Stimulated activated CD4-positive, alpha-beta T cell treated with anti-CD3 and anti-CD28 coated beads, Interleukin-4, amount 100 ng/mL, for 1 hour (primary cell): ENCODE measurements at places on chromosomes 3 and 15.

DNA sequence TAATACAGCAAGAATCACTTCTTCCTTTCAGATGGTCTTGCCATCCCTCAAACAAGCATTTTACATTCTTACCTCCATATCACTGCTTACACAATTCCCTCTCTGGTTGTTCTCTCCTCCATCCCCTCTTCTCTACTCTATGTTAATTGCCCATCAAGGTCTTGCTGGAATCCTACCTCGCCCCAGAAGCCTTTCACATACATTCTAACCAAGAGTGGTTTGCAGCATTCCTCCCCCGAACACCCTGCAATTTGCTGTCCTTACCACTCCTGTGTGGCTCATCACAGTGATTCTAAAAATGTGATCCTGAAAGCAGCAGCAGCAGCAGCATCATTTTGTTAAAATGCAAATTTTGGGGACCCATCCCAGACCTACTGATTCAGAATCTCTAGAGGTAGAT, 30.6 kb downstream of the TNIK start:
- DNase-seq: no peak

DNA sequence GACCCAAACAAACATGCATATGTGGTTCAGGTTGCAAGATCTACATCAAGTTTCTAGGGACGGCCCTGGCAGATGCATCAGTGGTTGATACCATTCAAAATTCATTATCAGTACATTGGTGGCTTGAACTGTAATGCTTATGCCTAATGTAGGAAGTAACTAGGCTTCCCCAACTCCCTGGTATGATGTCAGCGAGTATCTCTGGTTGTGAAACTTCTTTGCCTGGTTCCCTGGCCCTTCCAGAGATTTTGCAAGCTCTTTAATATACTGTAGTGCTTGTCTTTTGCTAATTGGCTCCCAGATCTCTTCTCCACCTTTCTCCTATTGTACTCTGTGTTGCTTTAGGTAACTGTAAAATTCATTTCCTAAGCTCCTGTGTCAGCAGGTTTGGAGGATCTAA, 114.8 kb upstream of the RARB start:
- DNase-seq: no peak

DNA sequence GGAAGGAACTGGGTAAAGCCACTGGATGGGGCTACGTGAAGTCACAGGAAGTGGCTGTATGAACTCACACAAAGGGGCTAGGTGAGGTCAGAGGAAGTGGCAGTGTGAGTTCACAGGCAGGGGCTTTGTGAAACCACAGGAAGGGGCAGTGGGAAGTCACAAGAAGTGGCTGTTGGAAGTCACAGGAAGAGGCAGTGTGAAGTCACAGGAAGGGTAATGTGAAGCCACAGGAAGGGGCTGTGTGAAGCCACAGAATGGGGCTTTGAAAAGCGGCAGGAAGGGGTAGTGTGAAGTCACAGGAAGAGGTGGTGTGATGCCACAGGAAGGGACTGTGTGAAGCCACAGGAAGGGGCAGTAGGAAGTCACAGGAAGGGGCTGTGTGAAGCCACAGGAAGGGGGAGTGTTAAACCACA, 34.6 kb downstream of the GASK1A start:
- no peak for DNase-seq

DNA sequence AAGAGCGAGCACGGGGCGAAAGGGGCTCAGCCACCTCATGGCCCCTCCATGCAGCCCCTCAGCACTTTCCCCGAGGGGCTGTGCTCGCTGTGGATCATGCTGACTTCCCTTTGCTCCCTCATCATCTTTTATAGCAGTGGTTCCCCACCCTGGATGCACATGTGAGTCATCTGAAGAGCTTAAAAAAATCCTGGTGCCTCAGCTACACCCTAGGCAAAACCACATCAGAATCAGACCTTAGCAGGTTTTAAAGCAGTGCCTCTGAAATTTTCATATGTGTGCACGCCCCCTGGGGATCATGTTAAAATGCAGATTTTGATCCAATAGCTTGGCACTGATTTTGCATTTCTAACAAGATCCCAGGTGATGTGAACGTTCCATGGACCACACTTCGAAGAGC, 50.9 kb downstream of the FEM1B start:
- DNase-seq: no peak
